H1 (cell line): ENCODE measurements at places on chromosomes 3 and 15.

DNA sequence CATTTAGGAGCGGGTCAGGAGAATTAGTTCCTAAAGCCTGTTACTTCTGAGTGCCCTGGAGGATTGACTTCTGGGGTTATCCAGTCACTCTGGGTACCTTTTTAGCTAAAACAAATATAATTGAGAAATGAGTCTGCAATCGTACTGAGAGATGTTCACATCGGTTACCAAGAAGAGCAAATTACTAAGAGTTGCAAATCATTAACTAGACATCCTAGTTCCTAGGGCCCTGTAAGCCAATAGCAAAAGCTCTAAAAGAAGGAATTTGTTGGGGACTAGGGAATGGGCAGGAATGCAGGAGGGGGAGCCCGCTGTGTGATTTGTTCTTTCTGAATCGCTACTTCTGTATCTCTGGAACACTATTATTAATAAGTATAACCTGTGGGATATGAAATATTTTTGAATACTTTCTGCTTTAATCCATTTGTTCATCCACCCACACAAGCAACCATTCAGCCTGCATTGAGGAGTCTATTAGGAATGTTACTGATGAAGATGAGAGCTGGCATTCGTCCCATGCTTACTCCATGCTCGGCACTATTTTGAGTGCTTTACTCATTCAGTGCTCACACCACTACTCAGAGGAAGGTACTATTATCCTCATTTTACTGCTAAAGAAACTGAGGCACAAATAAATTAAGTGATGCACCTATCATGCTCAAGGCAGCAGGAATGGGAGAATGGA lies 31.5 kb upstream of the KY start:
- H3K36me3 ChIP-seq: no peaks in the 10 kb centered on the region
- peaks cover 2% of the 10 kb centered on the region; the same call in 1 of the 2 replicates for H3K27me3 ChIP-seq
- H3K27ac ChIP-seq: no peak overlapping the region
- DNase-seq: no peak
- H3K4me1 ChIP-seq: no peaks in the 10 kb centered on the region

DNA sequence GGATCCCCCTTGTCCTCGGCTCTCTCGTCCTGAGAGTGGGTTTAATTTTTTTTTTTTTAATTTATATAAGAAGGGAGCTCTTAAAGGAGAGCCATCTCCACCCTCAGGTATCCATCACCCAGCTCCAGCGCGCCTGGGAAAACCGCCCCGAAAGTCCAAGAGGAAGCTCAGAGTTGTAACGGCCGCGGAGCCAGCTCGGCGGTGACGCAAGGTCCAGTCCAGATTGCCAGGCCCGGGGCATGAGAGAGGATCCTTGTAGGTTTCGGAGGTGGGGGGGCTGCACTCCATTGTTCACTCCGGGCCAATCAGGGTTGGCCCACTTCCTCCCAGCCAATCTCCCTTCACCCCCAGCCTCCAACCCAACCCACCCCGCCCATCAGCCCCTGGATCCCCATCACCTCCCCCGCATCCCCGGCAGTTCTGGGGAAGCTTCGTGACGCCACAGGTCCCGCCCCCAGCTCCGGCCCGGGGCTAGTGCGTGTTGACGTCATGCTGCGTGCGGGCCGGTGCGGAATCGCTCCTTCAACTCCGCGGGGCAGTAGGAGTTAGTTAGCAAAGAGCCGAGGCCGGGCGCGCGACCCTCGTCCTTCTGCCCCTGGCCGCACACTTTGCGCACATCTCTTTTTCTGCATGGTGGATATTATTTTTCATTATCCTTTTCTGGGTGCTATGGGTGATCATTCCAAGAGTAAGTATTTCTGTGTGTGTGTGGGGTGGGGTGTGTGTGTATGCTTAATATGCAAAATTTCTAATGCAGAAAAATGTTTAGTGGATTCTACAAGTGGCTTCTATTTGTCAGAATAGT lies at the start of gene ISL2:
ISL2 (plus strand) TSS at position 520 of the 805 bp plus-strand sequence; CDS start at position 631, 111 bp downstream.
- peak within 1 kb of the TSS; percentile 55 for H3K4me3 ChIP-seq
- H3K4me1 ChIP-seq: peaks cover 28% of the 10 kb centered on the region

DNA sequence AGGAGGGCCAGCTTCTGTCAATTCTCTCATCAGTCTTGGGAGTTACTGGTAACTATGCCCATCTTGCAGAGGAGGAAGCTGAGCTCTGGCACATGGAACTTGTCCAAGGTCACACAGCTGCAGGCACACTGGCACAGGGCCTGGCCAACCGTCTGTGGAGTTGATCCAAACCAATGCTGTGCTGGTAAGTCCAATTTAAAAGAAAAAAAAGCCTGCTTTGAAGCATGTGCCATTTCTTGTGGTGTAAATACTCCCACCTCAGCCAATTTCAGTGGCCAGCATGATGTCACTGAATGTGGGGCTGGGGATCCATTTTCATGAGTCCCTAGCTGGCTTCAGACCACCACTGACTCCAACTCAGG lies 83.4 kb downstream of the CHSY1 start:
- peaks cover 12% of the 10 kb centered on the region; the same call in 1 of the 2 replicates for H3K4me1 ChIP-seq
- DNase-seq: no peak
- H3K27ac ChIP-seq: no peak overlapping the region
- no peak overlapping the region for H3K4me3 ChIP-seq
- no peaks in the 10 kb centered on the region for H3K27me3 ChIP-seq
- no peaks in the 10 kb centered on the region; the same call in 1 of the 2 replicates for H3K36me3 ChIP-seq

GRCh38 chr3:151387842-151388241 lies 3.3 kb upstream of the P2RY12 start:
- H3K27me3 ChIP-seq: no peaks in the 10 kb centered on the region
- peaks cover 3% of the 10 kb centered on the region for H3K36me3 ChIP-seq
- H3K4me1 ChIP-seq: no peaks in the 10 kb centered on the region
- H3K4me3 ChIP-seq: no peak overlapping the region
- no peak overlapping the region for H3K27ac ChIP-seq

GRCh38 chr3:141019244-141019643 lies 31.9 kb upstream of the SPSB4 start:
- no peak overlapping the region for H3K4me3 ChIP-seq
- no peaks in the 10 kb centered on the region for H3K27me3 ChIP-seq
- DNase-seq: no peak
- no peaks in the 10 kb centered on the region for H3K36me3 ChIP-seq
- H3K27ac ChIP-seq: no peak overlapping the region
- H3K4me1 ChIP-seq: no peaks in the 10 kb centered on the region

DNA sequence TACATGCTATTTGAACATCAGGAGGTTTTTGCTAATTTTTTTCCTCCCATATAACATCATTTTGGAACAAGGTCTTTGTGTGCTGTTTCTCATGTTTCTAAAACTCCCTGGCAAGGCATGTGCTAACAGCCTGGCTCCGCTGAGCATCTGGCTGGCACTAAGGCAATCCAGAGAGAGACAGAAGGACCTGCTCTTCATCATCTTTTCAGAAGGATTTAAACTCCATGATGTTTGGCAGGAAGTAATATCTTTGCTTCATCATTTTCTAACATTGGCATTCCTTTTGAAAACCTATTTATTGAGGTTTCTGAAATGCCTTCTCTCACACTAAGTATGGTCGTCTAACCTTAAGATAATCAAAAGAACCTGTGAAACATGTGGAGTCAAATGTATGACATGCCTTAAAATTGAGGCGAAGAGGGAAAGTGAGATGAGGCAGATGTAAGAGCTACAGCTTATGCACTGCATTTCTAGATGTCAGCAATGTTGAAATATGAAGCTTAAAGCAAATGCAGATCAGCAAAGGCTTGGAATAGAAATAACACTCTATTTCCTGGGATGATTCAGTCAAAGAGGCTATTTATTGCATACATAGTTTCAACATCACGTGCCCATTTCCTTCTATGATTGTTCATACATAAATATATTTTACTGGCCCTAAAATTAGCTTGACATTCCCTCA lies 592.0 kb downstream of the ZNF385D start:
- no peaks in the 10 kb centered on the region for H3K27me3 ChIP-seq
- H3K36me3 ChIP-seq: no peaks in the 10 kb centered on the region
- H3K4me1 ChIP-seq: no peaks in the 10 kb centered on the region
- H3K4me3 ChIP-seq: no peak overlapping the region
- no peak for DNase-seq

- H3K4me1 ChIP-seq: no peaks in the 10 kb centered on the region
- H3K27ac ChIP-seq: no peak overlapping the region
- no peaks in the 10 kb centered on the region for H3K27me3 ChIP-seq
- no peak for DNase-seq
Observed at GRCh38 chr15:99425657-99426301, 140.0 kb upstream of the MEF2A start.

- H3K4me3 ChIP-seq: no peak overlapping the region
- no peaks in the 10 kb centered on the region for H3K36me3 ChIP-seq
- H3K27me3 ChIP-seq: no peaks in the 10 kb centered on the region
Observed at GRCh38 chr3:167302678-167303077, 77.4 kb downstream of the ZBBX start.

- H3K27me3 ChIP-seq: no peaks in the 10 kb centered on the region
- no peak overlapping the region for H3K4me3 ChIP-seq
- DNase-seq: no peak
- no peaks in the 10 kb centered on the region for H3K36me3 ChIP-seq
Observed at GRCh38 chr15:84760219-84760618, 11.8 kb downstream of the ZNF592 start.

DNA sequence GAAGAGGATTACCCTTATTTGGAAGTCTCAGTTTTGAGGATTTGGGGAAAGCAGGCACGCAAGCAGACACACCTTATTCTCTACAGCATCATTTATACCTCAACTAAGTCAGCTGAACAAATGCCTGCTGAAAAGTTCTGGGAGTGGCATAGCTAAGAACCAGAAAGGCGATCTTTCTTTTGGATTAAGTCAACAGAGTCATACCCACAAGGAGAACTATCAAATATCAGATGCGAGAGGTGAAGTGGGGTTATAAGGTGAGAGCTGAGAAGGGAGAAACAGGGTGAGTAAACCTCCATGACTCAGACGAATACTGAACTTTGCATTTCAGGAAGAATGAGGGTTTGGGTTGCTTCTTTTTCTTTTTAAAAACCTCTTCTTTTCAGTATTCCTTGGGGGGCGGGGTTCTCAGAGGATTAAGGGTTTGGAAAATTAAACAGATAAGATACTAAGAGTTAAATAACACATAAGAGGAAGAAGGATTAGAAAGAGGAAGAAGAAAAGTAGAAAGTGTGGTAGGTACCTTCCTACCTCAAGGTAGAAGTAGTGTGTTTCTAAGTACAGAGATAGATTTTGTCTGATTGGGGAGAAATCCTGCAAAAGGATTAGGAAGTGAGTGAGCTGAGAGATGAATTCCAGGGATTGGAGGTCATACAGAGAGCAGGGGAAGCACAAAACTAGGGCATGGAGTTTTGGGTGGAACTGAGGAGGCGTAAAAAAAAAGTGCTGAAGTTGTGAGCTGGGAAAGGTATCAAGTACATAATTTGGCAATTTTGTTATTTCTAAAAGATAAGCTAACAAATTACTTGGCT lies 41.3 kb upstream of the ICE2 start:
- H3K36me3 ChIP-seq: no peaks in the 10 kb centered on the region
- DNase-seq: no peak

DNA sequence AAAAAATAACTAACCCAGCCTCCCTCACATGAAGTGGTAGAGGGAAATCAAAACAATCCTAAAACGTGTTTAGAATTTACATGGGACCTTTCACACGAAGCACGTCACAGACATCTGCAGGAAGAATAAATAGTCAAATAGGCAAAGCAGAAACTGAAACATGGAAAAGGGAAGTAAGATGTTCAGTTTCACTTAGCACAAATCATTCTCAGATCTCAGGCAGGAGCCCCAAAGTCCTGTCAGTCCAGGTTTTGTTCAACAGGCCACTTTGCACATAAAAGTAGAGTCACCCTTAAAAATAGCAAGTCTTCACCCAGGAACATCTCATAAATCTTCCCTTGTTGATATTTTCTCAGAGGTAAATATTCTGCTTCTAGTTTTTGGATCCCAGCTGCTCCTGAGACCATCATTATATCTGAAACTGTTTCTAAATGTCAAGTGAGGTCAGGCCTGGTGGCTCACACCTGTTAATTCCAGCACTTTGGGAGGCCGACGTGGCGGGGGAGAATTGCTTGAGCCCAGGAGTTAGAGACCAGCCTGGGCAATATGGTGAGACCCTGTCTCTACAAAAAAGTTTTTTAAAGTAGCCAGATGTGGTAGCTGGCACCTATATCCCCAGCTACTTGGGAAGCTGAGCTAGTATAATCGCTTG lies 1.9 kb downstream of the RUBCN start:
- H3K36me3 ChIP-seq: no peaks in the 10 kb centered on the region
- H3K27ac ChIP-seq: no peak overlapping the region
- no peaks in the 10 kb centered on the region for H3K4me1 ChIP-seq
- H3K4me3 ChIP-seq: no peak overlapping the region
- no peak for DNase-seq

DNA sequence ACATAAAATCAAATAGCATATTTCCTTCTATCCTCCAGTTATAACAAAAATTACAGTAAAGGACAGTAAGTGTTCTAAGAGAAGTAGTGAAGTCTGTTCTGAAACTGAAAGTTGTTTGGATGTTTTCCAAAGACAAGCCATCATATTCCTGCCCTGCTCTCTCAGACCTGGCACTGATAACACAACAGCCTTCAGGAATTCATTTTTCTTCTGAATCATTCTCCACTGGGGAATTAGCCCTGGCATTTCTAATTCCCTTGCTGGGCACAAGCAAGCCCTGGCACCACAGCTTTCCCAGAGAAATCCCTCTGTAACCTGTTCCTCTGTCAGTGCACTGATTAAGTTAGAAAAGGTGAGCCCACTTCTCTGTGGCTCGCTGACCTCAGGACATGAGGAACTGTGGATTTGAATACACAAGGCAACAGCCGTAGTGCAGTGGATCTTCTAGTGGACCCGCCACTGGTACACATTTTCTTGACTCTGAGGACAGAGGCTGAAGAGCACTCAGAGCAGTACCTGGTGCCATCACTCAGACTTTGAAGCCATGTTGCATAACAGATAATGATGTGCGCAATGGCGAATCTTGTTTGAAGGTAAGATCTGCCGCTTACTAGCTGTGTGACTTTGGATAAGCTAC lies 61.6 kb downstream of the WWTR1 start:
- no peak overlapping the region for H3K27ac ChIP-seq
- no peaks in the 10 kb centered on the region for H3K36me3 ChIP-seq
- no peak for DNase-seq
- no peaks in the 10 kb centered on the region for H3K27me3 ChIP-seq

- H3K36me3 ChIP-seq: no peaks in the 10 kb centered on the region; the same call in 1 of the 2 replicates
- peaks cover 17% of the 10 kb centered on the region for H3K27me3 ChIP-seq
- H3K4me1 ChIP-seq: peaks cover 4% of the 10 kb centered on the region
- peak overlapping the region; percentile 82 for H3K4me3 ChIP-seq
Observed at GRCh38 chr15:100341239-100341749, 481 bp downstream of the ADAMTS17 start.

GRCh38 chr3:47298439-47298838 lies 15.7 kb downstream of the KLHL18 start:
- no peaks in the 10 kb centered on the region for H3K27me3 ChIP-seq
- DNase-seq: no peak
- H3K4me1 ChIP-seq: no peaks in the 10 kb centered on the region
- H3K27ac ChIP-seq: no peak overlapping the region

DNA sequence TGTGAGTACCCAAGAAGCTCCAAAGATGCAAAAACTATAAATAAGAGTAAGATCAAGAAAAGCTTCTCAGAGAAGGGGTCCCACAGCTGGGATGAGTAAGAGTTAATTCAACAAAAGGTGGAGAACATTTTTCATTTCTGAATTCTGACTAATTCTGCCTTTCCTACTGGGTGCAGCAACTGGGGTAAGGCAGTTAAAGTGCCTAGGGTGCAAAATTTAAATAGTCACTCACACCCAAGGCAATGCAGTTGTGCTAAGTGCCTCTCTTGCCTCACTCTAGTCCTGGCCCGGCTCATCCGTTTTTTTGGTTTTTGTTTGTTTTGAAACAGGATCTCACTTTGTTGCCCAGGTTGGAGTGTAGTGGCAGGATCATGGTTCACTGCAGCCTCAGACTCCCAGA lies 240.2 kb downstream of the TP63 start:
- no peak overlapping the region for H3K27ac ChIP-seq
- H3K4me3 ChIP-seq: no peak overlapping the region
- H3K27me3 ChIP-seq: no peaks in the 10 kb centered on the region
- no peaks in the 10 kb centered on the region for H3K36me3 ChIP-seq
- DNase-seq: no peak
- H3K4me1 ChIP-seq: no peaks in the 10 kb centered on the region
